ENCODE measurements at places on chromosomes 16 and 17.
A peak's percentile ranks its signal among the peaks of the same experiment; 100 is the strongest.

DNA sequence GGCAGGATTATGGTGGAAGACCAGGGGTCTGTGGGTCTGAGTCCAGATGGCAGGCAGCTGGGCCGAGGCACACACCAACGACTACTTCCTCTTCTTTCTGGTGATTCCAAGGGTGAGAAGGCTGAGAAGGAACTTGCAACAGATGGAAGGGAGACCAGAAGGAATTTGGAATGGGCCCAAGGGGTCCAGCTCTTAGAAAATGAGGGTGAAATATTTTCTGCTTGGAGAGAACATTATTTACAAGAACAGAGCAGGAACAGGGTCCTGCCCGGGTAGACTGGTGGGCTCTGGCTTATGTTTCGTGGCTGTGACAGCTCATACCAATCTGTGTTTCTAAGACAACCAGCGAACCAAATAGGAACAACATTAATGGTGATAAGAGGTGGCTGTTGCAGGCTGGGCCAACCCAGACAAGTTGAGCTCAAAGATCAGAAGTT is 36.6 kb downstream of the CCDC42 start:
- no peak for DNase-seq

- DNase-seq, result no peak
Observed at GRCh38 chr16:8880839-8881510, 1.2 kb upstream of the LITAFD start.

GRCh38 chr16:68179855-68180254 is 56.1 kb downstream of the ESRP2 start:
- no peak for DNase-seq

DNA sequence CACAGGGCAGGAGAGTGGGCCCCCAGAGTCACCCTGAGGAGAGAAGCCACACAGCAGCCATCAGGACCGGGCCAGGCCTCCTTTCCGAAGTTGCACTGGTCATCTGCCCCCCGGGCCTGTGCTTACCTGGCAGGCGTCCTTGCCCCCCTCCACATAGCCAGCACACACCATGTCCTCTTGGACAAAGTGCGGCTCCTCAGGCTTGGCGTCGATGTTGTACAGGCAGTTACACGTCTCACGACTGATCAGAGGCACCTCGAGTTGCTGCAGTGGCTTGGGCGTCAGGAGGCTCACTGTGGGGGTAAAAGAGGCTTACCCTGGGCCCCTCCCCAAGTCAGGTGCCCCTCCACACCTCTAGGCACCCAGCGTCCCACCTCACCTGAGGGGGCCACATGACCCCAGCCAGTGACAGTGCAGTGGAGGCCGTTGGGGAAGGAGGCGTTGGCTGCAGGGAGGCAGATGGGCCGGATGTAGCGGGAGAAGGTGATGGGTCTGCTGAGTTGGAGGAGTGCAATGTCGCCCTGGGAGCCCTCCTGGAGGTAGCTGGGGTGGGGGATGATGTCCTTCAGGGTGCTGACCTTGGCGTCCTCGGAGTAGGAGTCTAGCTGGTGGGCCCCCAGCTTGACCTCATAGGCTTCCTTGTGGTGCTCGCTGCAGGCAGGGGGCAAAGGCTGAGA is 3.1 kb downstream of the PRSS8 start:
- DNase-seq, result no peak

DNA sequence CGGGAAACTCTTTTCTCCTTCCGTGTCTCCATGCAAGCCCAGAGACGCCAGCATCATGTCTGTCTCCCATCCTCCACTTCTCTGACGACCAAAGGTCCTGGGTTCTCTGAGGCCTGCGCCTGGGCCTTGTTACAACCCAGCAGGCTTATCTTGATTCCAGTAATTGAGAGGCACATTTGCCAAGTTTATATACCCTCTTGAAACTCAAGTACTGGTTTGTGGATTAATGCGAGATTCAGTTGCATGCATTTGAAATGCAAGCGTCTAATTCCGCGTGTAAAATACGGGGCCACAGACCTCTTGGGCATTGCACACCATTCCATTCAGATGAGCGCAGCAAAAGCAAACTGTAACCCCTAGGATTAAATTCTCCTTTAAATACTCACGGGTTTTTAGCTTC is 28.7 kb upstream of the CRISPLD2 start:
- DNase-seq, result no peak

- no peak for DNase-seq
Observed at GRCh38 chr16:8964462-8964861, 756 bp upstream of the USP7 start.

GRCh38 chr17:73072219-73072962 is 20.1 kb downstream of the SLC39A11 start:
- no peak for DNase-seq

DNA sequence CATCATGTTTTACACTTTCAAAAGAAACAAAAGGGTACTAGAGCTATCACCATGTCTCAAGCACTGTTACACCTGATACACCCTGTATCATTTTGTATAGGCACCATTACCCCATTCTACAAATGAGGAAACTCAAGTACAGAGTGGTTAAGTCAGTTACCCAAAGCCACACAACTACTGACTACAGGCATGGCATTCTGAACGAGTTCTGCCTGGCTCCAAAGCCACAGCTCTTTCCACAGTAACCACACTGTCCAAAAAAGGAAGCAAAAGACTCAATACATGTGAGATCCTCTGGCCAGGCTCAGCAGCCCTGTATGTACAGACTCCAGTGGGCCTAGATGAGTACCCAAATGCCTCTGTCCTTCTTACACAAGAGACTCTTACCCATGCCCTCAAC is 4.7 kb downstream of the DYNC1LI2 start:
- DNase-seq, result no peak

DNA sequence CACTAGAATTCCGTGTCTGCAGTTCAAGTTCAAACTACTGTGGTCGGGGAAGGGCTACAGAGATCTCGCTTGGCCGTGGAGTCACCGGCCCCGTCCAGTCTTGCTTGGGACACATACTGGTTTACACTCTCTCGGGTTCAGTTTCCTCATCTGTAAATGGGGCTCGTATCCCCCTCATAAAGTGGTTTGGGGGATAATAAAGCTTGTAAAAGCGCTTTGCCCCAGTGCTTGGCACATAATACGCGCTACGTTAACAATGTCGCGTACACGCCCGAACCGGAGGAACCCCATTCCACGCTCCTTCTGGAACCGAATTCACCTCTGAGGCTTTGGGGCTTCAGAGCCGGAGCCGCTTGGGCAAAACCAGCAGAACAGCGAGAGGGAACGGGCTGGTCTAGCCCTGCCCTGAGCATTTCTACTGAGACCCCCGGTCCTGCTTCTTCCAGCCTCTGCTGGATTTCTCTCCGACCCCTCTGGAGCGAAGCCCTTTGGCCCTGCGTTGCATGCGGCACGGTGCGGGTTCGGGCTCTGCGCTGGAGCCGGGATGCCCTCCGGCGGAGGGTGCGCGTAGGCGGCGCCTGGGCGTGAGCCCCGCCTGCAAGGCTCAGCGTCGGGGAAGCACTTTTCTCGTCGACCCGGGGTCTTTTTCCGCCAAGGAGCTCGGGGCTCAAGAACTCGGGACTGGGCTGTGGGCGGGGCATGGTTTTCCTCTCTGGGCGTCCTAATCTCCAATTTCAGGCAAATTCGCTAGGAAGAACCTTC is 26.1 kb upstream of the HOXB13 start:
- DNase-seq, result no peak

- no peak for DNase-seq
Observed at GRCh38 chr16:54446639-54447038, 160.1 kb upstream of the IRX3 start.

GRCh38 chr17:17497845-17498520 is 1.8 kb upstream of the RASD1 start:
- DNase-seq, result no peak

- no peak for DNase-seq
Observed at GRCh38 chr17:60910415-60910814, 232.8 kb downstream of the BCAS3 start.

GRCh38 chr17:39461926-39462569 is 762 bp downstream of the CDK12 start:
- no peak for DNase-seq

- DNase-seq, result no peak
Observed at GRCh38 chr17:913207-913606, 66.4 kb downstream of the NXN start.

DNA sequence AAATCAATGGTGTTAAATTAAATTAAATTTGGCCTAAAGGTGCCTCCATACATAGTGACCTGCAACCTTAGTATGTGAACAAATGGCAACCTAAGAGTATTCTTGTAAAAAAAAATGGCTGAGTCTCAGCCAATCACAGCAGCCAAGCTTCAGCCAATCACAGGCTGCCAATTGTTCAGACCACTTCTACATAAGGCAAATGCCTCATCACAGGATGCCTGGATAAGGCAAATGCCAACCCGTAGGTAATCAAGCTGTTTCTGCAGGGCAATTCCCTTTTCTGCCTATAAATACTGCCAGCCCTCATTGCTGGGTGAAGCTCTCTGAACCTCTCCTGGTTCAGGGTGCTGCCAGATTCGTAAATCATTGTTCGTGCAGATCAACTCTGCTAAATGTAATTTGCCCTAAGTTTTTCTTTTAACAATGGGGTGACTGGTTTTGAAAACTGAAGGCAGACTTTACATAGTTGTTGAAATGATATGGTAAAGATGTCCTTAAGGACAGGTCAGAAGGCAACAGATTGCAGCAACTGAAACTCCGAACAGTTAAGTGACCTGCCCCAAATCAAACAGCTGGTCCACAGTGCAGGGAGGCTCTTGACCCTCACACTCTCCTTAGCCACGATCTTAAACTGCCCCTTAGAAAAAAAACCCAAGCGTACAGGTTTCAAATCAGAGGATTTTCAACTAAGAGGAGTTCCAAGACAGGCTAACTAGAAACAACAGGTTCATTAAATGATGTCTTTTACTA is 50.3 kb downstream of the N4BP1 start:
- no peak for DNase-seq

- DNase-seq, result no peak
Observed at GRCh38 chr17:30429155-30429554, 48.1 kb upstream of the GOSR1 start.

DNA sequence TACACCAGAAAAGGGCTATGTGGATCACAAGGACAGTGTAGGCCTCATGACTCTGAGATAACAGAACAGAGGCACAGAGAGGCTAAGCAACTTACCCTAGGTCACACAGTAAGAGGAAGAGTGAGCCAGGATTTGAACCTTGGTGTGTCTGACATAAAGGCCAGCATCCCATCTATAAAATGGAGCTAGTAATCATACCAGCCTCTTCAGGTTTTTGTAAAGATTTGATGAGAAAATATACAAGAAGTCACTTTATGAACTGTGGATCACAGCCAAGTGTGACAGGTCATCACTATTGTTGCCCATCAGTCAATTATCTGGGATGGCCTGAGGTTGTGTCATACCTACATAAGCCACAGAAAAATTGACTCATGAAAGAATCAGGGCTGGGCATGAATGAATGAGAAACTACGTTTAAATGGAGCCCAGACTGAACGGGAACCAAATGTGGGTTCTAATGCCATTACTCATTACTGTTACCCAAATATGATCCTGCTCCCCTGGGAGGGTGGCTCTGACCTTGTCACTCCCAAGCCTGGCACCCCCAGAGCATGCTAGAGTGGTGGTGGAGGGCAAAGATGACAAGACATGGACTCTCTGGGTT is 21.0 kb downstream of the FBXO39 start:
- DNase-seq, result no peak

DNA sequence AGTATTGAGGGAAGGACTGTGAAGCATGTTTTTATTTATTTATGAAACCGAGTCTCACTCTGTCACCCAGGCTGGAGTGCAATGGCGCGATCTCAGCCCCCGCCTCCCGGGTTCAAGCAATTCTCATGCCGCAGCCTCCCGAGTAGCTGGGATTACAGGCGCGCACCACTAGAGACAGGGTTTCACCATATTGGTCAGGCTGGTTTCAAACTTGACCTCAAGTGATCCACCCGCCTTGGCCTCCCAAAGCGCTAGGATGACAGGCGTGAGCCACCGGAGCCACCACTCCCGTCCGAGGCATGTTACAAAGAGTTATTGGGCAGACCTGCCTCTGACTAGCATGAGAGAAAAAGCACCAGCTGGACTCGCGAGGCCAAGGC is 3.1 kb downstream of the MRPL12 start:
- DNase-seq, result no peak

GRCh38 chr16:78760611-78761010 is 661.2 kb downstream of the WWOX start:
- no peak for DNase-seq

DNA sequence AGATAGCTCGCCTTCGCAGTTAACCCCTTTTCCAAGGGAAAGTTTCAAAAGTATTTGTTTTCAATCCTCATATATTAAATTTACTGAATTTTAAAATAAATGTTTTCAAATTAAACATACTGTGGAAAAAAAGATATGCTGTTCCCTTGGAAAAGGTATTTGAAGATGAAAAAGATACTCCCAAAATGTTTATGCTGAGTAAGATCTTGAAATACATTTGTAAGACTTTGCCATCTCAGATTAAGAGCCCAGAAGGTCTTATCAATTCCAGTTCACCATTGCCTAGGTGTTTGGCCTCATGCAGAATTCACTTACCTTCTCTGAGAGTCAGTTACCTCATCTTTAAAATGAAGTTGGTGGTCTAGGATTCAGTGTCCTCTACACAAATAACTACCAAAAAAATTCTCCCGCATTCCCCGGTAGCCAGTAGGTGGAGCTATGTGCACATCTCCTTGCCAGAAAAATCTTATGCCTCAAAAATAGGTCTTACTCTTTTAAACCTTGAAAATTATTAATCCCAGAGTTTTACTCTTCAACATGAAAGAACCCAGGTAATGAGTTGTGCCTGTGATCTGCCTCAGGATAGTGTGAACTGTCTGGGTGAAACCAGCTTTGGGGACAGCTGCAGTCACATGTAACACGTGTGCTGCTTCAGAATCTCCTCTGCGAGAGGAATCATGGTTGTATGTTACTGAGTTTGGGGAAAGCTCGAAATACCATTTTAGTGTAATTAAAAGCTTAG is 178.3 kb downstream of the MRTFB start:
- DNase-seq, result peak; percentile 8

GRCh38 chr16:88837806-88838205 is 18.9 kb downstream of the GALNS start:
- no peak for DNase-seq

GRCh38 chr17:74089380-74089779 is 114.1 kb upstream of the RPL38 start:
- no peak for DNase-seq
